ENCODE measurements at places on chromosomes 11 and 22.

DNA sequence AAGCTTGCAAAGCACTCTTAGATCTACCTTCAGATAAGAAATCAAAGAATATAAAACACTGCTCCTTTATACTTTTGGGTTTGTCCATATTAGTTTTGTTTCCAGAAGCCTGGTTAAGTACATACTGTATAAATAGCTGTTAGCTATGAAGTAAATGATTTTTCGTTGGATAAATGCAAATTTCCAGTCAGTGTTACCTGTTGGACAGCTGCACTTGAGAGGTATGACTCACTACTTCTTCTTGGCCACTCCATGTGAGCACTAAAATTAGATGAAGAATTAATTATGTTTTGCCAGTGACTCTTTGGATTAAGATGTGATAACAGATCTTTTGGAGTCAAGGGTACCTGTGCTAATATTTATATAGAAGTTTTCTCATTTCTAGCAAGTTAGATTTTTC is 9.5 kb upstream of the TSG101 start:
- DNase-seq, result no peak

GRCh38 chr22:31610611-31611010 is 51.4 kb downstream of the PISD start:
- DNase-seq, result no peak

DNA sequence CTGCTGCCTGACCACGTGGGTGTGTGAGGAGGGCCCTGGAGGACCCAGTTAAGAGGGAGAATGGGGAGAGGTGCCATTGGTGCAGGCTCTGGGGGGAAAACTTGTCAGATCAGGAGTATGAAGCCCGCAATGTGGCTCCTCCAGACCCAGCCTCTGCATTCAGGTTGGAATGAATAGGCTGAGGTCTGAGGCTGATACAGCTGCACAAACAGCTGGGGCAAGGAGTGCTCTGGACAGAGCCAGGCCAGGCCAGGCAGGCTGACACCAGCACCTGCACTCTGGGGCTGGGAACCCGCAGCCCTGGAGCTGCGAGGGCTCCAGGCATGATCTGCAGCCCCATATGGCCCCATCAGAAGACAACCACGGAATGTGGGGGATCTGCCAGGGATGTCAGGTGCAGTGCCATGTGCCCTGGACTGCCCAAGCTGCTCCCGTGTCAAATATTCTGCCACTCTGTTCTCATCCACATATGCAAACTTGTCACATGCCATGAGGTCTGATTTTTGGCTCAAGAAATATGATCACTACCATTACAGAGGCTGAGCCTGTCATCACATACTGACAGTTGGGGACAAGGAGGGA is 27.2 kb upstream of the KCNJ11 start:
- no peak for DNase-seq

- peak; percentile 58 for DNase-seq
Measured at GRCh38 chr11:66386171-66387069, 14.9 kb upstream of the SLC29A2 start.

DNA sequence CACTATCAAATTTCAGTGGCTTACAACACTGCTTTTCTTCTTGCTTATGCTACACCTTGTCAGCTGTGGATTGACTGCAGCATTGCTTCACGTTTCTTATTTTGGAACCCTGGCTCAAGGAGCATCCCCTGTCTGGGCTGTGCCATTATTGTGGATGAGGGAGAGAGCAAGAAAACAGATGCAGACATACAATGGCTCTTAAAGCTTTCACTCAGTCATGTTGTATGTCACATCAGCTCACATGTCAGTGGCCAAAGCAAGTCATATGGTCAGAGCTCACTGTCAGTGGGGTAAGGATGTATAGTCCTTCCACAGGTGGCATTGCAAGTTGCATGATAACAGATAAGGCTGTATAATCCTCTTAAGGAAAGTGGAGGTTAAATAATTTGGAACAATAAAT is 10.0 kb downstream of the ARHGEF12 start:
- no peak for DNase-seq

- DNase-seq, result no peak
Measured at GRCh38 chr11:82194521-82194920, 539.1 kb downstream of the FAM181B start.

DNA sequence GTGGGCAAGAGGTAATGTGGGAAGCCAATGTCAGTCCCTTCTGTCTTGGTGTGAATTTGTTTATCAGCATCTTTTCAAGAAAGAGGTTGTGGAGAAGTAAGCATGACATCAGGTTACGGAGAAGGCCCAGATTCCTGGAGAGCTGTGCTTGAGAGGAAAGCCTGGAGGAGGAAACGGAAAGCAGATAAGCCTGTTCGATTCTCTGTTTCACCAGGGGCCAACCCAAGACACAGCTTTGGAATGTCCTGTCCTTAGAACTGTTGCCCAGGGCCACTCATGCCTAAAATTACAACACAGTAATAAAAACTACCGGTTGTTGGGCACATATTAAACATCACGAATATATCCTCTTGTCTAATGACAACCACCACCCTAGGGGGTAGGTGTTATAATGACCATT is 148.5 kb downstream of the NAV2 start:
- no peak for DNase-seq

DNA sequence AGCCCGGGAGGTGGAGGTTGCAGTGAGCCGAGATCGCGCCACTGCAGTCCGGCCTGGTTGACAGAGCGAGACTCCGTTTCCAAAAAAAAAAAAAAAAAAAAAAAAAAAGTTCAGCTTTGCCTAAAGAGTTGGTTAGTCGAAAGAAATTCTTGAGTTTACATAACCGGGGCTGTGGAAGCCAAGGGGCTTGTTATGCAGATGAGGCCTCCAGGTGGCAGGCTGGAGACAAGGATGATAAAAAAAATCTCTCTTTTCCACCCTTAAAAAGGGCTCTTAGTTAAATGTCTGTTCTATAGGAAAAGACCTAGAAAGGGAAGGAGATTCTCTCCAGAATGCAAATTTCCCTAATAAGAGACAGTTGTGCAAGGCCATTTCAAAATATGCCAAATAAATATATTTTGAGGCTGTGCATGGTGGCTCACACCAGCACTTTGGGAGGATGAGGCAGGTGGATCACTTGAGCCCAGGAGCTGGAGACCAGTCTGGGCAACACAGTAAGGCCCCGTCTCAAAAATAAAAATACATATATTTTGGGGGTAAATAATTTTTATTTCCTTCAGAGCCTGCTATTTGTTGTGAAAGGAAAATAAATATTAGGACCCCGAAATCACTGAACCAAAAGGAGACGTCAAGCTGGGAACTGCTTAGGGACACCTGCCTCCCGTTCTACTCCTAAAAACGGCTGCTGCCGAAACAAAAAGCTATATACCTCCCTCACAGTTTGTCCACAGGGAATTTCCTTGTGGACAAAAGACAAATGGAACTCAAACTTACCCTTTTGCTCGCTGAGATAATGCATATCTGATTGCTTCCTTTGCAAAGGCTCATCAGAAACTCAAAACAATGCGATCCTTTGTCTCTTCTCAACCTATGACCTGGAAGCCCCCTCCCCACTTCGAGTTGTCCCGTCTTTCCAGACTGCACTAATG is 2.4 kb upstream of the IFITM2 start:
- peak; percentile 14 for DNase-seq

DNA sequence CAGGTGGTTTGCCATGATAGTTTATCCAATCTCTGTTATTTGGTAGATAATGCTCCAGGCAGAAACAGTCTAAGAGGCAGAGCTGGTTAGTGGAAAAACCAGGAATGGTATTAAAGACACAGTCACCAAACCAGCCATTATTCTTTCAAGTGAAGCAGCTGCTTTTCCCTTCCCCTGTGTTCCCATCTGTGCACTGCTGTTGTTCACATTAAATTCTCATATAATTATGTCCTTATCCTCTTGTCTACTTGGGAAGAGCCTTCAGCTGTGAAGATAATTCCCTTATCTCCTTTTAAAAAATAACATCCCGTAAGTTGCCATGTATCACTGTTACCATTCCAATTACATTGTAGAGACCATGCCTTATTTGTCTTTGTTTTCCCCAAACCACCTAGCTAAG is 5.2 kb upstream of the TBCEL start:
- no peak for DNase-seq

DNA sequence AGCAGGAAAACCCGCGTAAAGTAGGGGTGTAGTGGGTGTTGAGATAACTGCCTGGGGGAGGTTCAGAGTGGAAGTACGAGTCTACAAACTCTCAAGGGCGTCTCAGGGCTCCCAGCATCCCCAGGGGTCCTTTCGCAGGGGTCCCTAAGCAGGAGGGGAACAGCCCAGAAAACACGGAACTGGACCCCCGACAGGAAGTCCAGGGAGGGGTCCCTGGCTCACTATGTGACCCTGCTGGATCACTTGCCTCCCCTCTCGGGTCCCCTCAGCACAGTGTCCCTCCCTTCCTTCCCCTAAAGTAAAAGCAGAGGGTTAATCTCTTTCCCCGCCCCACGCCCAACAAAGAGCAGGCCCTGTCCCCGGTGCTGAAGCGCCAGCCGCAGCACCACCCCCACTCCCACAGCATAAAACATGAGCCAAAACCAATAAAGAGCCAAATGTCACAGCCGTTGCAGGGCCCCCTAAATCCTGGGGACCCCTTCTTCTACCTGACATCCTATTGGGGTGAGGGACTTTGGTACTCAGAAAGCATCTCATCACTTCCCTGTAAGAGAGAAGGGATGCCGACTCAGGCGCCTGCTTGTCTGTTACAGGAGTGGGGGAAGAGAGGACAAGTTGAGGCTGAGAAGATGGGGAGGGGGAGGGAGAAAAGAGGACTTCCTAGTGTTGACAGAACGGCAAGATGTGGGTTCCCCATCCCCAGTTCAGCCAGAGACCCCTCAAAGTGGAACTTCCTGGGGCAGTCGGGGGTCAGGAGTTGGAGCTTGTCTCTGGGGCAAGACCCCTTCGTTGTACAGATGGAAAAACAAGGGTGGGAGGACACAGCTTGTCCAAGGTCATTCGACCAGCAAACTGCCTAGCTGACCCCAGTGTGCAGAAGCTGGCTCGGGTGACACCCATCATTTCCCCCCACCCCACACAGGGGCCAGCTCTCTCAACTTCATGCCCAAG is 1.4 kb upstream of the NEFH start:
- DNase-seq, result peak; percentile 9

- DNase-seq, result no peak
Measured at GRCh38 chr22:36673821-36674220, 29.7 kb downstream of the CACNG2 start.

DNA sequence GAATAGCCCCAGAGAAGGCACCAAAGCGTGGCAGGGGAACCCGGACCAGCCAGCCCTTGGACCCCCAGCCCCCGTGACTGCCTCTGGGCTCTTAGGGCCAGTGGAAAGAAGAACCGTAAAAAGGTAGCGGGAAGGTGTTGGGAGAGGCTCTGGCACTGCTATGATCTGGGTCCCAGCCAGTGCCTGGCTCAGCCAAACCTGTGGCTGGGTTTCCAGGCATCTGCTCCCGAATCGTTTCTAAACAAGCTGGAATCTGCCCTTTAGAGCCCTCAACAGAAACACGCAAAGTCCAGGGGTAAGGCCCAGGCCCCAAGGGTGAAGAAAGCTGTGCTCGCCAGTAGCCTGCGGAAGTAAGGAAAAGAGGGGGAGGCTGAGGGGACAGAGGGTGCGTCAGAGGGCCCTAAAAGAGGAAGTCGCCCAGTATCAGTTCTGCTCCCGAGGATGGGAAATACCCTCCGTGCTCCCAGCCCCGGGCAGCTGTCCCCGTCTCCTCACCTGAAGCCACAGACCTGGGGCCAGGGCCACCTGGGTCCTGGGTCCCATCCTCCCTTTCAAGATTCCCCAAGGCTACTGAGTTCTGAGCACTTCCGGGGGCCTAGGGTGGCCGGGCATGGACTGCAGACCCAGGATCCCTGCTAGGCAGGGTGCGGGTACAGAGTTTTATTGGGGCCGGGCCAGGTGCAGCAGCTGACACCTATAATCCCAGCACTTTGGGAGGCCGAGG is 24.7 kb downstream of the IL10RA start:
- DNase-seq, result peak; percentile 96

DNA sequence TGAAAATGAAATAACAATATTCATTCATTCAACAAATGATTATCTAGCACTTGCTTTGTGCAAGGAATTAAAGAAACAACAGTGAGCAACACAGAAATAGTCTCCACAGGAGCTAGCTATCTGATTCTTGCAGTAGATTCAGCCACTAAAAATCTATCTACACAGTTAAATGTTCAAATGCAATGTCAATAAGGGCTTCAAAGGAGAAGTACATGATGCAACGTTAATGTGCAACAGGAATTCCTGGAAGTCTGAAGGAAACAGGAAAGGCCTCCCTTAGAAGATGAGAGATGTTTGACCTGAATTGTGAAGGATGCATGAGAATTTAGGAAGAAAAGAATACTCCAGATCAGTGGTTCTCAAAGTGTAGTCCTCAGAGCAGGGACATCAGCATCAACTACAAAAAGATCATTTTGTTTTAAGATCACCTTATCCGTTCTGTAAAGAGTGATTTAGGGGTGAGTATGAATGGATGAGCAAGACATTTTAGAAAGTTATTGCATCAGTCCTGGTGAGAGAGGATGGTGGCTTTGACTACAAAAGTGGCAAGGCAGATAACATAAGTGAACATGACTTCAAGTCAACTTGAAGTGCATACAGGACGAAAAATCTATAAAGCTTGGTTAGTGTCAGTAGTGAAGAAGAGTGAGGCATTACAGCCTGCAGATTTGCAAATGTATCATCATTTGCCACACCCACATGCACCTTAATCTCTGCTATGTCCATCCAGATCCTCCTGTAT is 96.0 kb downstream of the ETS1 start:
- DNase-seq, result peak; percentile 23

GRCh38 chr11:13215149-13215548 is 62.4 kb upstream of the BMAL1 start:
- no peak for DNase-seq

DNA sequence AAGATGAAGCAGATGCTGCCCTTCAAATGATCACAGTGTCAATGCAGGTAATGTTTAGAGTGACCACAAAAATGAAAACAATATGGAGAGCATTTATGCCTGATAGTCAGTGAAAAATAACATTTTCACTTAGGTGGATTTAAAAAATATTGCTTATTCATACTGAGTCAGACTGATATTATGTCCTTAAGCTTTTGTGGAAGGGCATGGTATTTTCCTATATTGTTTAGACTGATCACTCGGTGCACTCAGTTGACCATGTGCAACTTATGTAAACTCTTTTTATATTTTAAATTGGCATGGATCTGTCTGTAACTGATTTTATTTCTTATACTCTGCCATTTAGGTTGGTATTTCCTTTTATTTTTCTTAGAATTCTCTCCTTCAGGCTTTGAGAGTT is 106.6 kb downstream of the DYNC2H1 start:
- DNase-seq, result no peak

DNA sequence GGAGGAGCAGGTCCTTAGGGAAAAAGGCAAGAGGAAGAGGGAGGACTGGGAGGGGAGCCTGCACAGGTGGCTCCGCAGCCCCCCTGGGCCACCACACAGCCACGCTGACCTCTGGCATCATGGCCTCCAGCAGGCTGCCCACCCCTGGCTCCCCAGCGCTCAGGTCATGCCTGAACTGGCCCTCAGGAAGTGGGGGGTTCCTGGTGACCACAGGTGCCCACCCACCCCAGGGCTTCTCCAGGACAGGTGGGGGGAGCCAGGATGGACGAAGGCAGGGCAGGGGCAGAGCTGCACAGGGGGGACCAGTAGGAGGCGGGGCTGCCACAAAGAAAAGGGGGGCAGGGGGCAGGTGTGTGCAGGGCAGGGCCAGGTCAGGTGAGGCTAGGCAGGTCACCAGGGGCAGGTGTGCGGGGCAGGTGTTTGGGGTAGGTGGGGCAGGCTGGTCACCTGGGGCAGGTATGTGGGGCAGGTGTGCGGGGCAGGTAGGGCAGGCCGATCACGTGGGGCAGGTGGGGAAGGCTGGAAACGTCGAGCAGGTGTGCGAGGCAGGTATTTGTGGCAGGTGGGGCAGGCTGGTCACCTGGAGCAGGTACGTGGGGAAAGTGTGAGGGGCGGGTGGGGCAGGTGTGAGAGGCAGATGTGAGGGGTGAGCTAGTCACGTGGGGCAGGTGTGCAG is 997 bp downstream of the DEAF1 start:
- DNase-seq, result no peak

GRCh38 chr22:43535336-43535735 is 123.5 kb downstream of the MPPED1 start:
- no peak for DNase-seq
